ENCODE measurements at places on chromosomes 7 and 10.

DNA sequence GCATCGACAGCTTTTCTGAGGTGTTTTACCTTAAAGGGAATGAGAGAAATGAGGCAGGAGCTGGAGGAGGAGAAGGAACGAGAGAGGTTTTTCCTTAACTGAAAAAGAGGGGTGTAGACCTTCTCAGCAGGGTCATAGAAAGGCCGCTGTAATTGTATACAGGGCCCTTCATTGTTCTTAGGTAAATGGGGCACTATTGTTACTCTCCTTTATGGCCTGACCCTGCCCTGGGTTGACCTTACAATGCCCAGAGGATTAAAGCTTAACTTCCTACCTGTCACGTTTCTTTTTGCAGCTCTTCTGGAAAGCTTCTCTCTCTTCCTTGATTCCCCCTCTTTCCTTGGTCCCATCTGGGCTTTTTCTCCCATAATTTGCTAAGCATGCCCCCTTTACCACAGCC lies 13.7 kb upstream of the PDLIM1 start:
- DNase-seq = no peak

DNA sequence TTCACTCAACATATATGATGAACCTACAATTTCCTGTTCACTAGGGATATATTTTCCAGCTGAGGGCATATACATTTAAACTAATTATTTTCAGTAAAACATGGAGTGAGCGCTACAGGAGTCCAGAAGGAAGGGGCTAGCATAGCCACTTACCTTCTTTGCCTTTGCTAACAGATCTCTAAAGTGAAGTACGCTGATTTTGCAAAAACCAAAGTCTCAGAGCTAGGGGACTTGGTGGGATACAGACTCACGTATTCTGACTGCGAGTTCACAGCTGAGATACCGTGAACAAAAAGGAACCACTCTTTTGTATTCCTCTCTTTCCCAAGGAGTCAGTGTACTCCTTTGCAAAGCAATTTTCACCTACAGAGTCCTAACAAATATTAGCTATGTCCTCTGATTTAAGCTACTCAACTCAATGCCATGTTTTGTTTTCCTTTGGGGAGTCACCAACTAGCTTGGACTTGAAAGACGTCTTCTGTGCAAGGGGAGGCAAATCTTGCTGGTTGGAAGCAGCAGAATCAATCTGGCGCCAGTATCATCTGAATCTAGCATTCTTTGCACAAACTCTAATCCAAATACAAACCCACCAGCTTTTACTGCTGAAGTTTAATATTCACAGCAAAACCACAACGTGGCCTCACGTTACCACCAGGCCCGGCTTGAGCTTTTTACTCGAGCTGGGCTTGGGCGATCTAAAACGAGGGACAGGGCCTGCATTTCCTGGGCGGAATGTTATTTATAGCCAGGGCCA lies 657 bp downstream of the CDNF start:
- no peak for DNase-seq

DNA sequence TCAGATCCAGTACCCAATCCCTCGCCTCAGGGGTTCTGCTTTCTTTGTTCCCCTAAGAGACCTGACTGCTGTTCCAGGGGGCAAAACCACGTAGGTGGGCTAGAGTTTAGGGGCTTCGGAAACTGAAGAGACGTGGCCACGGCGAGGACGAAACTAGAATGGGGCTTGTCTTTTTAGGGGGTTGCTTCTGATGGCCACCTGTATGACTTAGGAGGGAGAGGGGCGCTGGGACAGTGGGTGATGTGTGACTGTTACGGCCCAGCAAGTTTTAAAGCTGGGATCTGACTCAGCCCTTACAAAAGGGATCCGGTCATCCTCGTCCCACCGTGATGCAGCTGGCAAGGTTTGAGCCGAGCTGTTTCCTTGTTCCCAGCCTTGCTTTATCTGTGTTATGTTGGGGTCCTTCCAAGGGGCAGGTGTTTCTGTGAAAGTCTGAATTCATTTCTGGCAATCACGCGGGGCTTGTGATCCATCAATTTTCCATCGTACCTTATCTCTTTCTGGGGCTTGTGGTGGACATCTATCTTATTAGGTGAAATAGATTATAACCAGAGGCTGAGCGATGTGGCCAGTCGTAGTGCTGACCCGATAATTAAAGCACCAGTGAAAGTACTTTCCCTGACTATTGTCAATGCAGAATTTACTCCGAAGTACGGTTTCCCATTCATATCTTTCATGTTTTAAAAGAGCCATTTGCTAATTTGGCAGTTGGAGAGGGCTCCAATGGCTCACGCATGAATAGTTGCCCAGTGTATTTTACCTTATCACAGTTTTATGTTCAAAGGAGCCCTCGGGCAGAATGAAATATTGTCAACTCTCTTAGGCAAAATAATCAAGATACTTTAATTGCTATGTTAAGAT lies 830 bp downstream of the MET start:
- DNase-seq = no peak

DNA sequence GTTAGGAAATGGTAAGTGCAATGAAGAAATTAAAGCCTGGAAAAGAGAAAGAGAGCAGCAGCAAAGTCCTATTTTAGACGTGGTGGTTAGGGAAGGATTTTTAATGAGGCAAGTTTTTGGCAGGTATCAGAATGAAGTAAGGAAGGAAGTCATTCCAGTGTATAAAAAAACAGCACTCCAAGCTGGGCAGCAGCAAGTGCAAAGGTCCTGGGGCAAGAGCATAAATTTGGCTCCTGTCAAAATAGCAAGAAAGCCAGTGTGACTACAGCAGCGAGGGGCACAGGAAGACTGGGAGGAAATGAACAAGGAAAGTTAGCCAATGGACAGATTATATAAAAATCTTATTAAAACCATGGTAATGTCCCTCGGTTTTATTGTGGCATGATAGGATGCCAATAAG lies 90.2 kb downstream of the PPP1R3A start:
- no peak for DNase-seq

DNA sequence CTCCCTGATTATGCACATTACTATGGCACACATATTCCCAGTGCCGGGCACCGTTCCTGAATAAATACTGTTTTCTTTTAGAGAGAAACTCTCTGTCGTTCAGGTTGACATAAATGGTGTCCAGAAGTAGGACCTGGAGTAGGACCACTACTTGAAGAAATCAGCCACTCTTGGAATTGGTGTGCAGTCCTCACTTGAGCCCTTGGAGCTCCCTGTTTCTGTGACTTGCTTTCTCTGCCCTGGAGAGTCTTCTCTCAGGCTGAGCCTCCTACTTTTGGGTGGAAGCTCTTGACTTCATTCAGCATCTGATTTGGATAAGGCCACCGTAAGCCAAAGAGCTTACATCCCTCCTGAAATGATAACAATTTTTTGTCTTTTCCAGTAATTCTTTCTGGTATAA lies 29.7 kb upstream of the ANTXRL start:
- DNase-seq = no peak

DNA sequence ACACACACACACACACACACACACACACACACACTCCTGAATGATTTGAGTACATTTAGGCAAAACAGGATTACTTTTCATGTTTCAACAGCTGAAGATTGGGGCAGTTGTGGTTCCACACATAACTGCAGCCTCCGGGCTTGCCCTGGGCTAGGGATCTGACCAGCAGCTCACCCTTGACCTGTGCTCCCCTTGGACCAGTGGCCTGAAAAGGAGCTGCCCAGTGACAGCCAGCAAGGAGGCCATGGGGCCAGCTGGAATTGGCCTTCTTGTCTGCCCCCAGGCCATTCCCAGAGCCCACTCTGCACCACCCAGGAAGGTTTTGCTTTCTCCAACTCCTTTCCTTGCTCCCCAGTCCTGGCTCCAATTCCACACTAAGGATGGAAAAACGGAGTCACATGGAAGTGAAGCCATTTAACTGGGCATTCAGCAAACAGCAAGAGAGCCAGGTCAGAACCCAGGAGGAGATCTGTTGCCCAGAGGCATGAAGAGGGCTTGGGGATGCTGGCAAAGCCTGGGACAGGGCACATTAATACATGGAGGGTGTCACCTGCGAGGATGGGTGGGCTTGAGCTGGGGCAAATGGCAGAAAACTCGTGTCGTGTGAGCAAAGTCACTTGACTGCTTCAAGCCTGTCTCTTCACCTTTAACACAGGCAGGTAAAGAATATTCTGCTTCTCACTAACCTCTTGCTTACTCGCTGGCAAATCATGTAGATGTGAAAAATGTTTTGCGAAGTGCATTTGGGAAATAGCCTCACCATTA lies 61.5 kb upstream of the GDF10 start:
- no peak for DNase-seq

GRCh38 chr10:126177417-126178030 lies 210.8 kb downstream of the ADAM12 start:
- peak; percentile 37 for DNase-seq

DNA sequence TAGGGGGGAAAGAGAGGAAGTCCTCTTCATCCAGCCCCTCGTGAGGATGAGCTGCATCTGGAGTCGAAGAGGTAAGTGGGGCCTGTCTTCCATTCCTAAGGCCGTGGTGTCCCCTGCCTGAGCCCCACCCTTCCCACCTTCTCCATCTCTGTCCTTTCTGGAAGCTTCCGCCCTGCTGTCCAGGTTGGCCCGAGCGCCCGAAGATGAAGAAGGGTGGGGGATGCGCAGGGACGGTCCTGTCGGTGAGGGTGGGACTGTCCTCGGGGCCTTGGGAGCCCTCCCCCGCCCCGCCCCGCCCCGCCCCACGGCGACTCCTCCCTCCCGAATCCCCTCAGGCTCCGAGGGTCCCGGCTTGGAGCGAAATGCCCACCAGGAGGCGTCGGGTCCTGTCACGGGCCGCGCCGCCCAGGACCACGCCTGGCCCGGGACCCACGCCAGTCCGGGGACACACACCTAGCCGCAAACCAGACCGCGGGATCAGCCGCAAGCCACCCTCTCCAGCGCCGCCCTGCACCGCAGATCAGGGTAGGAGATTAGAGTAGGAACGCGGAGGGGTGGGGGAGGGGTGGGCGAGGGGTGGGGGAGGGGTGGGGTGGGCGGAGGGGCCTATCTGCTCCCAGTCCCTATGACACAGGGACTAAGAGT lies 15.3 kb downstream of the GPRIN2 start:
- DNase-seq = no peak

DNA sequence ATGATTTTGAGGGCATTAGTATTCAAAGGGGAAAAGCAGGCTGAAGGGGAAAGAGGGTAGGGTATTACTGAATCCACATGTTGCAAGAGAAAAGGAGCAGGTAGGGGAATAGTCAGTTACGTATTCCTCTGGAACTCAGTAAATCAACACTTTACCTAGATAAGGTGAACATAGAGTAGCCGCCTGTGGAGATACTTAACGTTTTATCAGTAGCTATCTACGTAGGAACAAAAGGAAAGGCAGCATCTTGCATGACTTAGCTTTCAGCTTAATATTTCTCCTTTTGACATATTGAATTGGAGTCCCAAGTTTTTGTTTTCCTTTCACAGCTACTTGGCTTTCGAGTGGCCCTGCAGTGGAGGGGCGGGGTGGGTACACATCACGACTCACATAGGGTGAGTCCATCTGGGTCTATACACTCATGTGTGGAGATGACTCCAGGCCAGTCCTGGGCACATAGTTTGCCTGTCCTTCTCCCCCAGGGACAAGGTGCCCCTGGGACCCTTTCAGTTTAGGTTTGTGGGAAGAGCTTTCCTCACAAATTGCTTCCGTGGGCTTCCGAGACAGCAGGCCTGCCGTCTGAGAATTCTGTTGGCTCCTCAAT lies 48.1 kb downstream of the CCNY start:
- no peak for DNase-seq

DNA sequence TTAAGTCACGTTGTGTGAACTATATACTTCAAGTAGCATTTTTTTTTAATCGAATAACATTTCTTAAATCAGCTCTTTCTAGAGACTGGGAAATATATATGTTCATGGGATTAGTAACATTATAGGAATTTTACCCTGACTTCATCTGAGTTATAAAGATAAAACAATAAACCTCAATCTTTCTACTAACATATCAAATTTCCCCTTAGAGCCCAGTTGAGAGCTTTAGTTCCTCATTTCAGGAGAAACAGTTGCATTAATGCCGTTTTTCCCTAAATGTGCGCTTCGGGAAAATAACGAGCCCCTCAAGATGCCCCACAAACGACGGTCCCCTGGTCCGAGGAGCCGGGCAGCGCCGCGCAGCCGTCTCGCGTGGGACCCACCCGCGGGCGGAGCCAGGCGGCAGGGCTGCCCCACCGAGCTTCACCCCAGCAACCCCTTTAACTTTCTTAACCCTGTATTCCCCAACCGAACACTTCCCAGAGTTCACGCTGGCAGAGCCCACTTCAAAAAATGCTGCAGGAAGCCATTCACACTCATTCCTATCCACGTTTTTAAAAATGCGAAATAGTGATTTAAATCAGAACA lies 152.5 kb upstream of the YAE1 start:
- DNase-seq = no peak

GRCh38 chr10:15244635-15245197 lies 76.2 kb upstream of the NMT2 start:
- no peak for DNase-seq

DNA sequence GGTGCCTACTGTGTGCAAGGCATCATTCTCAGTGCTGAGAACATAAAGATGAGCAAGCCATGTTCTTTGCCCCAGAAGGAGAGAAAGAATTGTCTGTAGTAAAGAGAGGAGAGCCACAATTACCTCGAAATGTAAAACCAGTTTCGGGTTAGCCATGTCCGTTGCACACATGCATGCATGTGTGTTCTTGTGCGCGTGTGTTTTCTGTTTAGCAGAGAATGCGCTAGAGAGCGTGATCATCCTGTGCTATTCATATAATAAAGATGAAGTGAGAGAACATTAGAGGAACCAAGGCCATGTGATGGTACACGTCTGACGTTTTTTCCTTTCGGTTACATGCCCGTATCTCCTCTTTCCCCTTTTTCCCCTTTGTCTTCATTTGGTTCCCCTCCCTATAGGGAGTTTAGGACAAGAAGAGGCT lies 158.2 kb downstream of the CELF2 start:
- DNase-seq = no peak

DNA sequence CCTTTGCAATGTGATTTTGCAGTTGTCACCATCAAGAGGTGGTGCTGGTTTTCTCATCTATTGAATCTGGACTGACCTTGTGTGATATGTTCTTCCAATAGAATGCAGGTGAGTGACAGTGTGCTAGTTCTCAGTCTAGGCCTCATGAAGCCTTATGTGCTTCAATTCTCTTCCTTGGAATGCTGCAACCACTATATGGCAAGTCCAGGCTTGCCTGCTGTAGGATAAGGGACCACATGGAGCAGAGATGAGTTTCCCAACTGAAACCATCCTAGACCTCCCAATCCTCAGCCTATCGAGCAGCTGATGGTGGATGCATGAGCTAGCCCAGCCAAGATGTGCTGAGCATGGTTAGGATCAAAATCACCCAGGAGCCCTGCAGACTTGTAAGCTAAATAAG lies 32.6 kb upstream of the ARHGAP21 start:
- DNase-seq = no peak

DNA sequence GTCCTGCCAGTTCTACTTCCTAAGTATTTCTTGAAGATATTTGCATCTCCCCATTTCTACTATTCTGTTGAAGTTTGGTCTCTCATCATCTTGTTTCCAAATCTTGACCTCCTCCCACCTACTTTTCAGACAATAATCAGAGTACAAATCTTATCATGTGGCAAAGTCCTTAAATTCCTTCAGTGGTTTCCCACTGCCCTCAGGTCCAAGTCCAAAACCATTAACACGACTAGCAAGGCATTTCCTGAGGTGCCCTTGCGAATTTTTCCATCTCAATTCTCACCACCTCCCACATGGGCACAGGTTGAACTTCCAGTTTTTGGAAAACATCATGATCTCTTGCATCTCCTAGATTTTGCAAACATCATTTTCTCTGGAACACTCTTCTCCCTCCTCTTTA lies 97.2 kb upstream of the CDK1 start:
- no peak for DNase-seq
